ENCODE measurements at places on chromosomes 7 and 10. TPM values are rescaled to one million over a fixed set of nuclear protein-coding genes. Genes with fewer than 3 reads are reported as not detected.

The POLR2J gene
- 38.5 TPM for total RNA-seq

The SPDYE8 gene
- not detected for total RNA-seq

The MAGI2 gene
- total RNA-seq, result 0.80 TPM

The LMOD2 gene
- total RNA-seq, result not detected

The INHBA gene
- 0.84 TPM for total RNA-seq

DNA sequence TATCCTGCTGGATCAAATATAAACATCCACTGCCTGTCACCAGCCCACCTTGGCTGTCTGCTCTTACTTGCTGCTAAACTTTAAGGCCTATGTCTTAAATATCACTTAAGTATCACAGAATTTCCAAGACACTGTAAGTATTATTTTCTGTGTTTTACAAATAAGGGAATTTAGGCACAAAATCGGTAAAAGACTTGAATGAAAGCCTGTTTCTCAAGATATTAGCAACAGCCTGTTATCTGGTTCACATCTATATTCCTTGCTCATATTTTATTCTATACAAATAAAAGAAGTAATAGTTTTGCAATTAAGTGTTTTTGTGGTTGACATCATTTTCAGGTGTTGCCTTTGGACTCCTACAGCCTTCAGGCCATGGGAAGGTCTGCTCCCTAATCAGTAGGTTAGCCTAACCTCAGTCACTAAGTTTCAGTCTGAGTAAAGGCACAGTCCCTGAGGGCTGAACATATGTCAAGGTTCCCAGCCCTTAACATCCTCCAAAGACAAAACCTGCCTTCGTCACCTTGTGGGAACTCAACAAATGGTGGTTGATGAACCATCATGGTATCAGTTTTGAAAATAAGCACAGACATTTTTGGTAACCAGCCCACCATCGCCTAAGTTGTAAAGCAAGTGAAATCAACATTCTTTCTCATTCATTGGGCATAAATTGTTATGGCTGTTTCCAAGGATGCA lies 127.1 kb downstream of the CREB5 start:
- ATAC-seq, result no peak

GRCh38 chr10:12397941-12398340 lies 48.6 kb downstream of the CAMK1D start:
- ATAC-seq, result no peak

GRCh38 chr7:158075633-158076001 lies 512.0 kb downstream of the PTPRN2 start:
- no peak for ATAC-seq

DNA sequence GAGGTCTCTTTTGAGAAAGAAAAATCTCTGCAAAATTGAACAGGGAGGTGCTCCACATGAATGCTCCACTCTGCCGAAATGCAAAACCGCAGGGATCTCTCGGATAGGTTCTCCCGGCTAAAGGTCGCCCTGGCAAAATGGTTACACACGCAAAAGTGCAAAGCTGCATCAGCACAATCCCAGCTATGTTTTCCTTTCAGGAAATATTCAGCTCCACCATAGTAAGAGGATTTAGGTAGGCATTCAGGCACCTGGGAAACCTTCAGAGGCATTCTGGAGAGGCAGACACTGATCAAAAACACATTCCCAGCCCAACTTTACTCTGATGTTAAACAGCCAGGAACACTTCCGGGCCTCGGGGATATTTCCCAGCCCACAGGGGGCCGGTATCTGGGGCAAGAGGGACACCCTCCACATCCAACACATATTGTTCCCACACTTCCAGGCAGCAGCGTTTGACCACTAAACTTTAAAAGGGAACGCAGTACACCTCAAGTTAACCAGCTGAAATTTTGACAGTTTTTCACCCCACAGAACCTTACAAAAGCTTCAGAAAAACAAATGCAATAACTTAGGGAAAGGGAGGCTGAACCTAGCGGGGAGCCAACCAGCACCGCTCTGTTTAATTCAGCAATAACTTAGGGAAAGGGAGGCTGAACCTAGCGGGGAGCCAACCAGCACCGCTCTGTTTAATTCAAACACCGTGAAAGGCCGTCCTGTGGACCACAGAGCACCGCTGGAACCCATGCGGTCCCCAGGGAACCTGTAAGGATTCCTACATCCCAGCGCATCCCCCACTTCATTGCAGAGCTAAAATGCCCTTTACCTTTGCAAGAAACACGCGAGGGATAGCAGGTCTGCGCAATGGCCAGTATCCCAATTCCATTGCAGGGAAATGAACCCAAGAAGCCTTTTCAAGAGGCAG lies 45.9 kb downstream of the TNS3 start:
- ATAC-seq, result no peak

DNA sequence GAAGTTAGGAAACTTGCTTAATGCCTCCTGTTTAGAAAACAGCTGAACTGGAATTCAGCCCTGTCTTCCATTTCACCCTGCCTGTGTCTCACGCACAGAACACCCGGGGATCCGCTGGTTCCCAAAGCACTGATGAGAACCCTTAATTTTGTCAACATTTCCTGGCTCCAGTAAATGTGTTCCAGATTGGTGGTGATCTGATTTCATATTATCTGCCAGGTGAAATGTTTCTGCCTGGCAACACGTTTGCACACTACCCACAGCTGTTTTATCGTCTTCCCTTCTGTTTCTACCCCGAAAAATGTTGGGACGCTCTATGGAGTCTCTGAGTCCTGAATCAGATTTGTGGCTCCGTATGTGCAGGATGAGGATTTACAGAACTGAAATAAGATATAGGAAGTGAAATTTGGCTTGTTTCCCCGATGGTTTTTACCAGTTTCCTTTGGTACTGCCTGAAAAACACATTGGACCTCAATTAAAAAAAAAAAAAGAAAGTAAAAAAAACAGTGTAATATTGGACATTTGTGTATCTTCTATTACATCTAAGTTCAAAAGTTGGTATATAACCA lies 29.0 kb downstream of the MRC1 start:
- ATAC-seq, result no peak

GRCh38 chr7:44787762-44788161 lies 8.7 kb upstream of the PPIA start:
- ATAC-seq, result no peak

DNA sequence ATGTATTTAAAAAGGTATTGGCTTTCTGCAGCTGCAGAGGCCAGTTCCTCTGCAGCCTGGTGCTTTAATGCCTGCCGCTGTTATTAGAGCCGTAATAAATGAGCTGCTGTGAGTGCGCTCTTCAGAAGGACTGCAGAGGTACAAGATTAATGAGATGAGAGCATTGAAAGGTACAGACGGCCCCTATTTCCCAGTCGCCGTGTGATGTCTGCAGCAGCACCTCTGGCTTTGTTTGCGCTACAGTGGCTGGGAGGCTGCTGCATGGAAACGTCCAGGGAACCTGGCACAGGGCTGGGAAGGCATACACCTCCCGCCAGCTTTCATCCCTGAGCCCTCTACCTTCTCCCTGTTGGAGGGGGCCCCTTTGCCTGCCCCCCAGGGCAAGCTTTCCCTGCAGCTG lies 383.8 kb upstream of the ZMIZ1 start:
- no peak for ATAC-seq

DNA sequence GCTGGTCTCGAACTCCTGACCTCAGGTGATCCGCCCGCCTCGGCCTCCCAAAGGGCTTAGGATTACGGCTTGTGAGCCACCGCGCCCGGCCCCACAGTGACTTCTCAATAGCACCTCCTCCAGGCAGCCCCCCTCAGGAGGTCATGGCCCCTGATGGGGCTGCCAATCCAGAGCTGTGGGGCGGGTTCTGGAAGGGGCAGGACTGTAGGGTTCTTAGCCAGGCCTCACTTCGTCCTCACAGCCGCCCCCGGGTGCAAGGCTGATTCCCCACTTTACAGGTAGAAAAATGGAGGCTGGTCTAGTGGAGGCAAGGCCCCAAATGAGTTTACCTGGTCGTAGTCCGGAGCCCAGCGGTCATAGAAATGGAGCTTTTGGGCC lies 638 bp downstream of the METTL27 start:
- no peak for ATAC-seq

DNA sequence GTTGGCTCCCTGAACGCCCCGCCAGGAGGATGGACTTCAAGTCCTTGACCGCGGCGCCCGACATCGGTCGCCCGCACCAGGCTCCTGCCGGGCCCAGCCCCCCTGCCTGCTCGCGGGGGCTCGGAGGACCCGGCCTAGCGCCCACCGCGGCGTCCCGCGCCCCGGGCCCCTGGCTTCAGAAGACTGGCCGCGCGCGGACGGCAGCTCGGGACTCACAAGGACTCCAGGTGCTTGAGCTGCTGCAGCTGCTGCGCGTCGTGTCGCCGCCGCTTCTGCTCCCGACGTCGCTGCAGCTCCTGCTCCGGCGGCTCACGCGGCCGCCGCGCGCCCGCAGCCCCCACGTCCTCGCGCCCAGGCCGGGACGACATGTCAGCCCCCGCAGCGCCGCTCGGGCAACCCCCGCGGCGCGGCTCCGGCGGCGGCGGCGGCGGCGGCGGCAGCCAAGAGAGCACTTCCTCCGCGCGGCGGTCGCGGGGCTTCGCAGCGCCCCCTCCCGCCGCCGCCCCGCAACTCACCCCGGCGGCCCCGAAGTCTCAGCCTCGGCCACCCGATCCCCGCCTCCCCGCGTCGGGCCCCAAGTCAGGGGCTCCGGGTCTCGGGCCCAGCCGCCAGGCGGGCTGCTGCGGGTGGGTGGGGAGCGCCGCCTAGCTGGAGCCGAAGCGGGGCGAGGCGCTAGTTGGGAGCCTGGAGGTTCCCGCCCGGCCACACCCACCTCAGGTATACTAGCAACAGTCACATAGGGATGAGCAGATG lies at the start of gene RP9:
TSS of gene RP9 (minus strand) at position 400 of the 753 bp plus-strand sequence. CDS start at position 368, 32 bp downstream.
- peak; percentile 88 for ATAC-seq

GRCh38 chr7:26681819-26682418 lies 182.5 kb downstream of the SKAP2 start:
- ATAC-seq, result peak; percentile 48

DNA sequence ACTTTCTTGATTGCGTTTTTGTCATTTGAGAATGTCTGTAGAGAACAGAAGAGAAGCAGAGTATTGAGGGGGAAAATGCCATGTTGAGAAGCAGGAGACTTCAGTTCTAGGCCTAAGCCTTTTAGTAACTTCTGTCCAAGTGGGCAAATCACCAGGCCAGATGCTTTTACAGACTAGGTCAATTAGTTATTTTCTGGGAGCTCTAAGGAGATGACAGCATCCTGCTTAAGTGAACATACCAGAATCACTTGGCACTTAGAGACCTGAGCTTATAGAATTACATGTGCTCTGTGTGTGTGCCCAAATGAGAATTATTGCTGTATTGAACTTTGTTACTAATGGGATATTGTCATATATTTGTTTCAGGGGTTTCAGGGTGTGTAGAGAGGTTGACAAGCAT lies 24.0 kb downstream of the AGK start:
- ATAC-seq, result no peak

DNA sequence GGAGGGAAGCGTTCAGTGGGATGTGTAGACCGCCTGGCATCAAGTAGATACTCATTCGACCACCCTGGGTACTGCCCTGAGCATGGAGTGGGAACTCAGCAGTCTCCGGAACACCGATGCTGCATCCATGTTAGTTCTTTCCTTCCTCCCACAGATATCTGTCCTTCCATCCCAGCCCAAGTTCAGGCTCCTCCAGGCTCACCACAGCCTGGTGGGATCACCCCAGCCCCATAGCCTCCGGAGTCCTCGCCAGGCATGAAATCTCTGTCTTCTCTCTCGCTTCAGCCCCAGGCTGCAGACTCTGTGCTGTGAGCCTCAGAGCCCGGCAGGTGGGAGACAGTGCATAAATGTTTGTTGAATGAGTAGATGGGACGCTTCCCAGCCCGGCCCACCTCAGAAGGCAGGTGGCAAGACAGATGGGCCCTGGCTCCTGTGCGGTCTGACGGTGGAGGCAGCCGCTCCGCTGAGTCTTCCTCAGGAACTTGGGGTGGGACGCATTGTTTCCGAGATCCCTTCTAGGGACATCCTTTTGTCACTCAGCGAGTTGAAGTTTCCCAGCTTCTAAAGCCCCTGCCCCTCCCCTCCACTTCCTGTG lies 42.9 kb downstream of the ELFN1 start:
- ATAC-seq, result no peak

DNA sequence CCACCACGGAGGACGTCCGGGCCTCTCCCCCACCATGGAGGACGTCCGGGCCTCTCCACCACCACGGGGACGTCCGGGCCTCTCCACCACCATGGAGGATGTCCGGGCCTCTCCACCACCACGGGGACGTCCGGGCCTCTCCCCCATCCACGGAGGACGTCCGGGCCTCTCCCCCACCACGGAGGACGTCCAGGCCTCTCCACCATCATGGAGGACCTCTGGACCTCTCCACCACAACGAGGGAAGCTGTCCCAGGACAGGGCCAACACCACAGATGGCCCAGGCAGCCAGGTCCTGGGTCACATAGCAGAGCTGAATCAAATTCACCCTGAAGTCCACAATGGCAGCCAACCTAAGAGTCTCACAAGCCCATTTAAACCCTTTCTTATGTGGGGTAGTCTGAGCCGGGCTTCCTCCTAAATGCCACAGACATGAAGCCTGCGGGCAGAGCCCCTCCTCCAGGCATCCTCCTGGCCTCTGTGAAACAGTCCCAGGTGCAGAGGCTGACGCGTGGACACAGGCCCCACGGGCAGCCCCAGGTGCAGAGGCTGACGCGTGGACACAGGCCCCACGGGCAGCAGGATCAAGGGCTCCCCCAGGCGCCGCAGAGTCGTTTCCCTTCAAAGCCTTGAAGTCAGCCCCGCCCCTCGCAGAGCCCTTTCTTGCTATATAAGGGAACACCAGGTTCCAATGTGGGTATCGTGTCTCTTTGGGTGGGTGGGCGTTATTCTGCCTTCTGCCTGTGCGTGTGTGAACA lies 47.0 kb downstream of the FOXL3 start:
- ATAC-seq, result no peak
